WTC11 (cell line): ENCODE measurements at places on chromosomes 13 and 19.

DNA sequence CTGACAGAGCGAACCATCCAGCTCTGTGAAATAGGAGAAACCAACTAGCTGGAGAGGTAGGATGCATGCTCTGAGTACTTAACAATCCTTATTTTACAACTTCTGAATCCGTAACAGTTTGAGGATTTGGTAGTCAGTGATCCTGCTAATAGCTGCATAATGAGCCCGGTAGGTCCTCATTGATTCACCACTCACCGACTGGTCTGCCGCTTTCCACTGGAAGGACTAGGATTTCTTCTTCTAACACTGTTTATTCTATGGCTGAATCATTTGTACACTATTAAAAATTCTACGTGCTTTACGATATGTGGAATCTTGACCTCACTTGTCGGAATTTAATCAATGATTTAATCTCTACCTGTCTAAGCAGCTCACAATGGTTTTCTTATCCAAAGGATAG is 33.9 kb downstream of the SPATA13 start:
- peaks cover 33% of the 10 kb centered on the region for H3K4me1 ChIP-seq
- H3K4me3 ChIP-seq, result no peak overlapping the region
- H3K27me3 ChIP-seq, result no peaks in the 10 kb centered on the region
- no peak overlapping the region for H3K27ac ChIP-seq
- H3K36me3 ChIP-seq, result peaks cover 6% of the 10 kb centered on the region

DNA sequence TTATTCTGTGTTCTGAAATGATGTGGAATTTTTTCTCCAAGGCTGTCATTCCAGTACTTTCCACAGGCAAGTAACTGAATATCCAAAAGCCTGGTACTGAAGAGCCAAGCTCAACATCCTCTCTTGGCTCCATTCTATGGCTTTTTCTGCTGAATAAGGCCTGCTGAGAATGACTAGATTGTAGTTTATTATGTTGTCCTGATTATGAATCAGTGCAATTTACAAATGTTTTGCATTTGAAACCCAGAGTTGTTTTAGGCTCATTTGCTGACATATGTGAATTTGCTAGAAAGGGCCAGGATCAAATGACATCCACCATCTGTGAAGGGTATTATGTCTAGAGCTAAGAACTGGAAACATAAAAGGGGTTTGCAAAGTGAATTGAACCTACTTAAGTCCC is 596.6 kb downstream of the KCTD12 start:
- H3K36me3 ChIP-seq, result peaks cover 18% of the 10 kb centered on the region
- H3K27ac ChIP-seq, result no peak overlapping the region
- H3K4me3 ChIP-seq, result no peak overlapping the region
- no peak for DNase-seq
- H3K4me1 ChIP-seq, result peaks cover 19% of the 10 kb centered on the region

GRCh38 chr19:18090545-18091216 is 3.9 kb upstream of the IL12RB1 start:
- H3K27me3 ChIP-seq, result no peaks in the 10 kb centered on the region
- H3K4me3 ChIP-seq, result no peak overlapping the region
- no peak overlapping the region for H3K27ac ChIP-seq
- H3K4me1 ChIP-seq, result no peaks in the 10 kb centered on the region

DNA sequence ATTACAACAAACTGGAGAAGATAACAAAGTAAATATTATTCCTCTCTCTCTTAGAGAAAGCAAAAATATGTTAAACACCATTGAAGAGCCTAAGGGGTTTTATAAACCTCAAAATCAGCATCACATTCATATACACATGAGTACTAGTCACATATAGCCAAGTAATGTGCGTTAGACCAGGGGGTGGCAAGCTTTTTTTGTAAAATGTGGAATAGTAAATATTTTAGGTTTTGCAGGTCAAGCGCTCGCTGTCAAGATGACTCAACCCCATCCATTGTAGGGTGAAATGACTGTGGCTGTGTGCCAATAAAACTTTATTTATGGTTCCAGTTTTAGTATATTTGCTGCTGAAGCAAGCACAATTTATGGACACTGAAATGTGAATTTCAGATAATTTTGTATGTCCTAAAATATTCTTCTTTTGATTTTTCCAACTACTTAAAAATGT is 21.7 kb downstream of the RFX2 start:
- no peak for DNase-seq
- peaks cover 31% of the 10 kb centered on the region for H3K4me1 ChIP-seq
- H3K27me3 ChIP-seq, result peaks cover 25% of the 10 kb centered on the region
- no peaks in the 10 kb centered on the region for H3K36me3 ChIP-seq
- no peak overlapping the region for H3K27ac ChIP-seq
- no peak overlapping the region for H3K4me3 ChIP-seq

GRCh38 chr13:73985783-73986182 is 148.4 kb downstream of the KLF12 start:
- H3K27ac ChIP-seq, result no peak overlapping the region
- no peak overlapping the region for H3K4me3 ChIP-seq
- H3K36me3 ChIP-seq, result no peaks in the 10 kb centered on the region

- no peak overlapping the region for H3K4me3 ChIP-seq
- H3K36me3 ChIP-seq, result peaks cover 51% of the 10 kb centered on the region
- no peaks in the 10 kb centered on the region for H3K27me3 ChIP-seq
- no peak for DNase-seq
- H3K4me1 ChIP-seq, result no peaks in the 10 kb centered on the region
- H3K27ac ChIP-seq, result peak overlapping the region; percentile 80
Observed at GRCh38 chr19:8113017-8113416, 36.4 kb downstream of the FBN3 start.
